ENCODE measurements at places on chromosomes 2 and 18.

- DNase-seq, result no peak
Measured at GRCh38 chr2:36680012-36680411, 16.5 kb upstream of the VIT start.

GRCh38 chr2:41410011-41410410, 637.8 kb upstream of the PKDCC start:
- DNase-seq, result no peak

GRCh38 chr2:213491376-213491775, 207.1 kb downstream of the SPAG16 start:
- DNase-seq, result no peak

DNA sequence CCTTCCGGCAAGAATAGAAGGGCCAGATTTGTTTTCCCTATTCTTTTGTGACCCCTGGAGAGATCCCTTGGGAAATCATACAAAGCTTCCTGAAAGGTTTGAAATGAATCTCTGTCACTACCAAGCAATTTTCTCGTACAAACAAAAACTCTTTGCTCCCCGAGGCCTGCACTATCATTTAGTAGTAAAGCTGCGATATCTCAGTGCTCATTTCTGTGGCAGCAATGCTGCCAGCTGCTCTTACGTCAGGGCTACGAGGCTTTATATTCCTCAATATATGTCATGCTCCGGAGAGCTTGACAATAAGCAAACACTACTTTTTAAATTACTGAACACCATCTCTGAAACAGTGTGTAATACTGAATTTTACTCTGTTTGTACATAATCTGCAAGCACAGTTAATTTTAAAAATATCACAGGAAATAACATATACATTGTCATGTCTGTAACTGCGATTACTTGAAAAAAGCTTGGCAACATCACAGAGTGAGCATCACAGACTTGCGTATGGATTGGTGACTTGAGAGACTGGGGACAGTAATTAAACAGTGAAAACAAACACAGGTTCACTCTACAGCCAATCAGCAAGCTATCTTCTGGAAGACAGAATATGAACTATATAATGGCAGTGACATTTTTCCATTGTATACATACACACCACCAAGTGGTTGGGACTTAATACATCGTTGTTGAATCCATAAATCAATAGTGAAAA, 403.3 kb upstream of the NETO1 start:
- no peak for DNase-seq

DNA sequence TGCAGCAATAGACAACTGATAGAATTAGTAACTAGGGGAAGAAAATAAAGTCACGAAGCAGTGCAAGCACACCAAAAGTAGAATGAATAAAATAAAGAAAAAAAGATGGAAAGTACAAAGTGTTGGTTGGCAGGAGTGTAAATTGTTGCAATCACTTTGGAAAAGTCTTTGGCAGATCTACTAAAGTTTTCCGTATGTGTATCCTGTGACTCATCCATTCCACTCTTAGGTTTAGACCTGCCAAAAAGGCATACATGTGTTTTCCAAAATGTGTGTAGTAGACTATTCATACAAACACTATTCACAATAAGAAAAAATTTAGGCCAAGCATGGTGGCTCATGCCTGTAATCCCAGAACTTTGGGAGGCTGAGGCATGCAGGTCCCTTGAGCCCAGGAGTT, 282.1 kb upstream of the FSIP2 start:
- no peak for DNase-seq

DNA sequence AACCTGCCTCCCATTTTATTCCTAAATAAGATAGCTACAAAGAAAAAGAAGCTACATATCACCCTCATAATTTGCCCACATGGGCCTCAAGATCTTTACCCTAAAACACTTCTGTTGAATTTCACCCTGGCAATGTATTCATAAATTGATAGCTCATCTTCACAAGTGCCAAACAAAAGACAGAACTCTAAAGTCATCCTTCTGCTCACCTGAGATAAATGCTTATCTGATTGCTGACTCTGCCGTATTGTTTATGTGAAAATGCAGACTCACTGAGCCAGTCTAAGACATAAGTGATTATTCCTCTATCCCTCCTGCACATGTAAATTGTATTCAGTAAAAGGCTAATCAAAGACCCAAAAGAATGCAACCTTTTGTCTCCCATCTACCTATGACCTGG, 2.0 kb downstream of the RDH14 start:
- no peak for DNase-seq

DNA sequence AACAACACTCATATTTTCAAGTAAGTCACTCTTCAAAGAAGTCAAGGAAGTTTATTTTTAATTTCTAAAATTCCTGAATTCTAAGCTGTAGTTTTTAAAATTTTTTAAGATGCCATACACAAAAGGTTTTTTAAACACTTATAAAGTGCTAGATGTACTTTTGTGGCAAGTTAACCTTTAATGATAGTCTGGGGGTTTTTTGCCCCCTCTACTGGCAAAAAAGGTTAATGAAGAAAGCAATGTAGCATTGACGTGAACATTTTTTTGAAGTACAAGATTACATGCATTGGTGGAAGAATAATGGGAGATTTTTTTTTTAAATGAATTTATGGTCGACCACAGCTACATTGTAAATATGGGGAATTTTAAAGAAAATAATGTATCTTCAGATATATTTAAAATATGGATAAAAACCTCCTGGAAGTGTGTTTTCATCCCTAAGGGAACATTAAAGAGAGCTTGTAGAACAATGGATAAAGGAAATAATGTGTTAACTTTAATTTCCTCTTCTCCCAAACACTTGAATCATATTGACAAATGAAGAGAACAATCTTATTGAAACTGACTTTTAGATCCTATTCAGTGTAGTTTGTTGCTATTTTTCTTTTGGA, 12.6 kb downstream of the ITPRID2 start:
- peak; percentile 25 for DNase-seq

DNA sequence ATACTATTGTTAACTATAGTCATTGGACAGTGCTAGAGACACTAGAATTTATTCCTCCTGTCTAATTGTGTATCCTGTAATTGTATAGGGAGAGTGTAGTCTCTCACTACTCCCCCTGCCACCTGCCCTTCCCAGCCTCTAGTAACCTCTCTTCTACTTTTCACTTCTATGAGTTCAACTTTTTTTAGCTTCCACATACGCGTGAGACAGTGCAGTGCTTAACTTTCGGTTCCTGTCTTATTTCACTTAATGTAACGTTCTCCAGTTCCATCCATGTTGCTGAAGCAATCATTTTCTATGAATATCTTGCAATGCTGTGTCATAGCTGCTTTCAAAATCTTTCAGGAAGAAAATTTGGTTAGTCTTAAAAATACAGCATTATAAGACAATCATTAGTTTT, 22.8 kb upstream of the RUFY4 start:
- DNase-seq, result peak; percentile 5

Measured in midbrain (tissue), 1 donor.